ENCODE measurements at places on chromosomes 6 and 20.

DNA sequence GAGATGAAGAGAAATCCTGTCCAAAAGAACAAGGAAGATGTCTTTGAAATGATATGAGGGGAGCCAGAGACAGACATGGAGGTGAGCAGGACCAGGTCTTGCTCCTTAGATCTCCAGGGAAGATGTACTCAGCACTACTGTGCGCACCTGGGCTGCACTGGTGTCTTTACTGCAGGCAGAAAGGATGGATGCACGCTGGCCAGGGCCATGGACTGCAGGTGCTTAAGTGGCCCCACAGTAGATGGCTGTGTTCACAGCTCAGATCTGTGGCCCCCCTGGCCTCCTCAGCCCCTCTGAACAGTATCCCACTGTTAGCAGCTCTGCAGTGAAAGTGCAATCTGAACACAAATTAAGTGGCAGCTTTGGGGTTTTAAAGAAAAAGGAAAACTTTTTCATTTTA lies 343.0 kb downstream of the NRN1 start:
- DNase-seq, result no peak

- DNase-seq, result peak; percentile 44
Measured at GRCh38 chr20:3777716-3778629, 3.3 kb downstream of the SPEF1 start.

DNA sequence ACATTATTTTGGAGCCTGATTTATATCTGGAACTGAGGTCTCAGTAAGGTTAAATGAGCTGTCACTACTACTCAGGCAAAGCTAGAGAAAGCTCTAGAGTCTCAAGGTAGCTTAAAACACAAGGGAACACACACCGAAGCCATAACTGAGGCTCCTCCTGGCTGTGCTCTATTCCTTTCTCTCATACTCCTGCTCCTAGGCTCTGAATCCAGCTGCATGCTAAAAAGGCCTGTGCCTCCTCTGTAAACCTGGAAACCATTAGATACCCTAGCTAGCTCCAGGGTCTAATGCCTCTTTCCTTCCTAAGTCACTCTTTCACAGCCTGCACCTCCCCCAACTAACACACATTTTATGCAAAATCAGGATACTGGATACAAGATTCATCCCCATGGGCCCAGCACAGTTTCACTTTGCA lies 17.1 kb downstream of the RIPOR2 start:
- no peak for DNase-seq

- DNase-seq, result no peak
Measured at GRCh38 chr6:37560737-37561103, 61.0 kb upstream of the CCDC167 start.

- no peak for DNase-seq
Measured at GRCh38 chr20:17083738-17084137, 143.1 kb upstream of the PCSK2 start.

- no peak for DNase-seq
Measured at GRCh38 chr6:130944486-130944885, 117.3 kb downstream of the SMLR1 start.

DNA sequence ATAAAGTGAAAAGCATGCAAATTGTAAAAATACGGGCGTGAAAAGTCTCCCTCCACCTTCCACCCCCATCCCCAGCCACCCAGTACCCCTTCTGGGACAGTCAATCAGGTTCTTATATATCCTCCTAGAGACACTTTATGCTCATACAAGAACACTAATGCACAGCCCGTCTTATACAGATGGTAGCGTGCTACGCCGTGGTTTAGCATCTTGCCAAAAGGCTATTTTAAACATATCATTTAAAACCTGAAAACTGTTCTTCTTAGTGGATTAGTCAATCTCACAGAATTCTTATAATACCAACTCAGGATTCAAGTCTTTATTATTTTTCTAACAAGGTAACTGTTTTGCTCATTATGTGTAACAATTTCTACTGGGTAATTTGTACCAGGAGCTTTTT lies 57.2 kb upstream of the MRPS10 start:
- no peak for DNase-seq

GRCh38 chr20:46122071-46122470 lies 4.0 kb downstream of the CD40 start:
- no peak for DNase-seq

- DNase-seq, result no peak
Measured at GRCh38 chr6:170346649-170347048, 40.1 kb downstream of the FAM120B start.

- DNase-seq, result no peak
Measured at GRCh38 chr20:22802296-22802695, 217.9 kb upstream of the FOXA2 start.

DNA sequence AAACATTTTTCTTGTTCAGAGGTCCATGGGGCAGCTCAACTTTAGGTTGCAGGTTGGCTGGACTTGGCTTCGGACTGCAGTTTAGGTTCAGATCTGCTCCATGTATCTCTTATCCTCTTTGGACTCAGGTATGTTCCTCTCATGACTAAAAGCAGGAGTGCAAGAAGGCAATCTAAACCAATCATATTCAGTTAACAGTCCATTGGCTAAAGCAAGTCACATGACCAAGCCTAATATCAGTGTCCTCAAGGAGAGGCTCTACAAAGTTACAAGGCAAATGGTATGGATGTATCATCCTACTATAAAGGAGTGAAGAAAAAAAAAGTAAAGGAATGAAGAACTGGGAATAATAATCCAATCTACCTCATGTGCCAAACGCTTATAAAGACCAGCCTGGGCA lies 2.5 kb upstream of the ACTR5 start:
- DNase-seq, result no peak

DNA sequence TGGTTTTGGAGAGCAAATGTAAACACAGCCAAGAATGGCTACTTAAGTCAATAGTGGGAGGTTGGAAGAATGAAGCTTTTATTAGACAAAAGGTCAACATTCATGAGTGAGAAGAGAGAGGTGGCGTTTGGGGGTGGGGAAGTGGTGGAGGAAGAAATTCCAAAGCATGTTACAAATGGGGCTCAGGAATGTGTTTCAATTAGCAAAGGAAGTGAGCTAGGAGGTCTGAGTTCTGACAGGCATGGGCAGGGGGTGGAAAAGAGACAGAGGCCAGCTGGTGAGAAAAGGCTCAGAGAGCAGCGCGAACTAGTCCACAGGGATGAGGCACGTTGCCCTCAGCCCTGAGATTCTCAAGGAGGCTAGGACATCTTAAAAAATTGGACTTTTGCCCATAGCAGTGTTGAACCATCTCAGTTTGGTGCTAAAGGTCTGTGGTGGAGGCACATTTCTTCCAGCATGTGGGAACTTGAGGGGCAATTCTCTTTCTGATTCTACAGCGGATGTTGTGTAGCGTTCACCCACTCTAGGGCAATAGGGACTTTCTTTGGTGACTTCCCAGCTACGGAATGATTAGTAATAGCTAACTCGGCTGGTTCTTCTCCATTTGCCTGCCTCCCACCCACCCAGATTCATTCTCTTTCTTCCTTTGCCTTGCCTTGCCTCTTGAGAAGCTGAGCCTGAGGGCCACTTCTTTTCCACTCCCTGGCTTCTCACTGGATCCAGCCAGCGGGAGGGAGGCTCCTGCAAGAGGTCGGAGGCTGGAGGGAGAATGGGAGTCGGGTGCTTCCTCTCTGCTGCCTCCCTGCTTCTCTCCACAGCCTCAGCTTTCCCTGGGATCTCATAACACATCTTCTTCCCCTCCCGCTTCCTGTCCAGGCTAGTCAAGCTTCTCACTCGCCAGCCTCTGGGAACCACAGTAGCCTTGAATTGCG lies 45.1 kb upstream of the NEDD9 start:
- no peak for DNase-seq

DNA sequence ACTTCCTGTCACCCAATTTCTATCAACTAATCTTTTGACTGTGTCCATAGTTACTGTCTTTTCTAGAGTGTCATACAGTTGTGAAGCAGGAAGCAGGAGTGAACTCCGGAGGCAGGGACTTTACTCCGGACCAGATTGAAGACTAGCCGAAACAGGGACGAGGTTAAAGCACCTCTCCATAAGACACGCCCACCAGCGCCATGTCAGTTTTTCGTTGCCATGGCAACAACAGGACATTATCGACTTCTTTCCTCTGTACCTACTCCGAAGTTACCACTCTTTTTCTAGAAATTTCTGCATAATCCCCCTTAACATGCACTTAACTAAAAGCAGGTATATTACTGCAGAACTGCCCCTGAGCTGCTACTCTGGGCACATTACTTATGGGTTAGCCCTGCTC lies 25.2 kb downstream of the TRIM38 start:
- DNase-seq, result no peak

DNA sequence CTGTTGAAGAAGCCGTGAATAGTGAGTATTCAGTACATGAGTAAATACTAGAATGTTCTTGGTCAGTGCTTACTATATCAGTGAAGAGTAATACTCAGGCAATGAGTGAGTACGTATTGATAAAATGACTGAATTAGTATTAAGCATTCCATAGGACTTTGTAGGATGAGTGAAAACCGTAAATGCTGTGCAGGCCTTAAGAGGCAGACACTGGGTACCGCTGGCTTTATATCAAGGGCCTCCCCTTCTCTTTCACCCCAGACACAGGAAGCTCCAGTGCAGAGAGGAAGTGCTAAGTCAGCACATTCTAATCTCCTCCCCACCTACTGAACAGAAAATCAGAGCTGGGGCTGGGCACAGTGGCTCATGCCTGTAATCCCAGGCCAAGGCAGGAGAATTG lies 24.2 kb downstream of the POFUT1 start:
- DNase-seq, result no peak

GRCh38 chr6:80969439-80969838 lies 783.0 kb downstream of the TENT5A start:
- no peak for DNase-seq

GRCh38 chr20:40961176-40961575 lies 67.4 kb upstream of the TOP1 start:
- no peak for DNase-seq

- DNase-seq, result no peak
Measured at GRCh38 chr6:146146836-146147235, 118.0 kb downstream of the GRM1 start.

GRCh38 chr6:16398587-16398986 lies 160.2 kb downstream of the GMPR start:
- no peak for DNase-seq

DNA sequence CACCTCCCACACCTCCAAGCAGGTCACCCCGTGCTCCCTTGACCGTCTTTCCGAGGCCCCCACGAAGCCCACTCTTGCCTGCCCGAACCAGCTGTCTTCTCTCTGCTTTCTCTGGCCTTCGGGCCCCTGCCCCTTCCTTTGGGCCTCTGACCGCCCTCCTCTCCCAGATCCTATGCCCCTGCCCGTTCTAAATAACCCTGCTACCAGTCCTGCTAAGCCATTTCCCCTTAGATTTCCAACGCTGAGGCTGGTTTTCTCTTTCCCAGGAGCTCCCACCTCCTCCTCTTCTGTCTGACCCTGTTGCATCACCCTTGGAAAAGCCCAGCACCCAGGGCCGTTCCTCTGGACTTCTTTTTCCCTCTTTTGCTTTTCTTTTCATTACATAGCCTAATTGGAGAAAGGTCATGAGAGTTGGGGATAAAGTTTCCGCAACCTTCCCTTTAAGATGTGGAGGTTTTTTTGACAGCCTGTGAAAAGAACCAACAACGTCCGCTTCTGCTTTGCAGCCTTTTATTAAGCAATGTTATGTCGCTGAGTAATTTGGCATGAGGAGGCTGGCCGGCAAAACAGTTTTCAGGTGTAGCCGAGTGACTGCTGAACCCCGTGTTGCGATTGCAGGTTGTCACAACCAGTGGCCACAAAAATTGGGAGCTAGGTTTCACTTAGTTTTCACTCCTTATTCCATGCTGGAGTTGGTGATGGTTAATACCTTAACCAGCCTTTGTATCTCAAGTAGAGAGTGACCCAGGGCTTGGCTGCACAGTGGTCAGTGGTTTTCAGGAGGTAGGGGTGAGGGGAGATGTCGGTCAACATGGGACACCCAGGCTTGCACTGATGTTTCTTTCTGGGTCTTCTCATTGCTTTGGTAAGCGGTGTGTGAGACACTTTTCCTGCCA lies 970 bp downstream of the BLTP3A start:
- no peak for DNase-seq

- no peak for DNase-seq
Measured at GRCh38 chr6:149696901-149697300, 21.0 kb downstream of the LATS1 start.

DNA sequence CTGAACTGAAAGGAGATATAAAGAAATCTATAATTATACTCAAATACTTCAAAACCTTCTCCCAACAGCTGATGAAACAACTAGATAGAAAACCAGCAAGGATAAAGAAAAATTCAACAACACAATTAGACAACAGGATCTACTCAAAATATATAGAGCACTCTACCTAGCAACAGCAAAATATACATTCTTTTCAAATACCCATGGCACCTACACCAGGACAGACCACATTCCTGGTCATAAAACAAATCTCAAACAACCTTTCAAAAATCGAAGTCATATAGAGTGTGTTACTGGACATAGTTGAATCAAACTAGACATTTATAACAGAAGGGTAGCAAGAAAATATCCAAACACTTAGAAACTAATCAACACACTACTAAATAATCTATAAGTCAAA lies 43.2 kb downstream of the RNF24 start:
- DNase-seq, result no peak

GRCh38 chr20:24668791-24669190 lies 199.4 kb downstream of the SYNDIG1 start:
- DNase-seq, result no peak

GRCh38 chr6:15444081-15444731 lies 198.3 kb downstream of the JARID2 start:
- no peak for DNase-seq

All from stimulated activated CD4-positive, alpha-beta T cell treated with anti-CD3 and anti-CD28 coated beads, Interleukin-15, amount 100 ng/mL, for 1 hour (primary cell).